ENCODE measurements at places on chromosomes 16 and 17.

- DNase-seq: no peak
Observed at GRCh38 chr16:85104147-85104546, 8.1 kb downstream of the CIBAR2 start.

GRCh38 chr16:89491238-89491869 lies 993 bp upstream of the ANKRD11 start:
- DNase-seq: peak; percentile 35

GRCh38 chr17:14316126-14316832 lies 15.4 kb downstream of the HS3ST3B1 start:
- DNase-seq: no peak

GRCh38 chr16:66544016-66544757 lies 5.7 kb downstream of the TK2 start:
- no peak for DNase-seq

DNA sequence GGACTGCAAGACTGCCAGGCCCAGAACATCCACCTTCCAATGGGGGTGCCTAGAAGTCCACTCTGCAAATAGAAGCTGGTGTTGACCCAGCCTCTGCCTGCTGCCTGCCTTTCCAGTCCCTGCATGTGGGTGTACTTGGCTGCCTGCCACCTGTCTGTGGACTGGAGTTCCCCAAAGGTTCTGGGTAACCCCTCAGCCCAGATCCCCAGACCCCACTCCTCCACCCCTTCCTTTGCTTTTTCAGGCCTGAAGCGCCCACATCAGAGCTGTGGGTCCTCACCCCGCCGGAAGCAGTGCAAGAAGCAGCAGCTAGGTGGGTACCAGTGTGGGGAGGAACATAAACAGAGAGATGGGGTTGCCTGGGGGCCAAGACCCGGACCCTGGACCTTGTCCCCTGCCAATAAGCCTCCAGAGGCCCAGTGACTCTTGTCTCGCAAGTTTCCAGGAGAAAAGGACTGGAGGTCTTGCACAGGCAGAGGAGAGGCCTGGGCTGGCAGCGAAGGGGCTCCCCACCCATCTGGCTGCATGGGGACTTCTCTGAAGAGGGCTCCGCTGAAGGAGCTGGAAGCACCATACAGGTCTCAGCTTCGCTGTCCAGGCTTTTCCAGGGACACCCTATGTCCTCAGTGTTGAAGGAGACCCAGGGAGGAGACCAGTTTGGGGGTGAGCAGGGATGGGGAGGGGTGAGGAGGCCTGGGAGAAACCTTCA lies 34.3 kb downstream of the NLRC5 start:
- no peak for DNase-seq

DNA sequence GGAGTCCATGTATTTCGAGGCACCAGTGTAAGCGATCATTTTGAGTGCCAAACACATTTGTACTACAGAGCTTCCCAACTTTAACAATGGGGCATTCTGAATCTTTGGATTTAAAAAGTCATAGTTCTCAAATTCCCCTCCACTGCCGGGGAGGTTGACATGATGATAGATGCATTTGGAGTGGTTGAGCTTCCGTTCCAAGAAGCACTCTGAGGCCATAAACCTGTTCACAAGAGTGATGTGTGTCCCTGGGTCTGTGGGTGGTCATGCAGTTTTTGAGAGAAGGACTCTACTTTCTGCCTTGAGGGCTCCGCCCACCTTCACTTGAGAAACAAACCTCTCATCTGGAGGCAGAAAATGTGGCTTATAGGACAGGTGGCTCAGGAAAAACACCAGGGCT lies 43.7 kb downstream of the IRX5 start:
- no peak for DNase-seq

DNA sequence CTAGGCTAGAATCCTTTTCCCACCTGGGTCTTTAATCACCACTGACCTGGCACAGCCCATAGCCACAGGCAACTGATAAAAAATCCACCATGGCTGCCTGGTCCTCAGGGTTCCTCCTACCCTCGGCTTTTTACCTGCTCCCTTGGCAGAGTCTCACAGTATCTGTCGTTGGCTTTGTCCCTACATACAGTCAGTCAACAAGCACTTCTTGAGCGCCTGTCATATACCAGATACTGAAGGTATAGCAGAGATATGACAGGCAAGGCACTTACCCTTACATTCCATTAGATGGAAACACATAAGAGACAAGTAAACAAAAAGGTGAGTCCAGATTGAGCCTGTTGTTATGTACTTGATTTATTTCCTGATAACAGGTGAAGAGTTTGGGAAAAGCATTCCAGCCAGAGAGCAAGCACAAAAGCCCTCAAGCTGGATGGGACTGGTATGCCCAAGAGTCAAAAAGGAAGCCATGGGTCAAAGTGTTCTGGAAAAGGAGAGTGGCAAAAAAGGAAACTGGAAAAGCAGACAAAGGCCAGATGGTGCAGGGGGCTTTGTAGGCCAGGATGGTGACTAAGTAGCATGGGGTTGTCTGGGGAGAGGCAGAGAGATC lies 247.0 kb downstream of the CHD9NB start:
- DNase-seq: no peak
